ENCODE measurements at places on chromosomes 7 and 10.

DNA sequence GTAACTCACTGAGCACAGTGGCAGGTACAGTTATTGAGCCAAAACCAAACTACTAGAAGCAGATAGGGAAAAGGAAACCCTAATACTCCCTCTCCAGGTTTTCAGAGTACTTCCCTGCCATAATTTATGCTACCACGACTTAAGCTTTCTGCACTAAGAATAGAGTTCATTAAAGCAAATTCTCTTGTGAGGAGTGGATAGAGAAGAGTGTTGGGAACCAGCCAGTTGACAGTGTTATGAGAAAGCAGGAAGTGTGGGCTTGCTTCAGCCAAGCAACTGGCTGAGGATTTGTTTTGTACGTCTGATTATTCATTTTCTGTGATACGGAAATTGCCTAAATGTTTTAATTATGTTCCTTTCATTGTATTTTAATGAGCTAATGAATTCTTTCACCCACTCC is 280.5 kb downstream of the KIF20B start:
- DNase-seq: no peak

GRCh38 chr7:131131746-131132431 is 195.8 kb upstream of the MKLN1 start:
- DNase-seq: no peak

- no peak for DNase-seq
Measured at GRCh38 chr10:74637685-74638084, 188.7 kb upstream of the KAT6B start.

- DNase-seq: no peak
Measured at GRCh38 chr7:88001744-88002530, 67.9 kb downstream of the ADAM22 start.

DNA sequence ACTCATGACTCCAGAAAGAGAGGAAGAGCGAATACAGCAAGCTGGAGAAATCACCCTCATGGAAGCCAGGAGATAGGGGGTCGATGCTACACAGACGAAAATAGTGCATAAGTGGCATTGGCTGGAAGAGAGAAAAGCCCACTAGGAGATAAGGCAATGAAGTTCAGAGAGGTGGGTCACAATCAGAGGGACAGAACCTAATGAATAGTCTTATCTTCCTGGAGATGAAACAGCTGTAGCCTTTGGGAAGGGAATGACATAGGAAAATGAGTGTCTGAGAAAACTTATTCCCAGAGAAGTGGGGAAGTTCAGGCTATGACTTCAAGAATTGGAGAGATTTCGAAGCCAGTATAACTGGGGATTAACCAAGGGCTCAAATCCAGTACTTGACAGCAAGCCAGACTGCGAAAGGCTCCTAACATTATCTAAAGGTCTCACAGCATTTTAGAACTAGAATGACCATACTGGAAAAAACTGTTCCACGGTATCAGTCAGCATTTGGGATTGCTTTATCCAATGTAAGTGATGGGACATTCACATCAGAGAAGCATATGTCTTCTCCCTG is 211.1 kb downstream of the ZNF365 start:
- DNase-seq: no peak

DNA sequence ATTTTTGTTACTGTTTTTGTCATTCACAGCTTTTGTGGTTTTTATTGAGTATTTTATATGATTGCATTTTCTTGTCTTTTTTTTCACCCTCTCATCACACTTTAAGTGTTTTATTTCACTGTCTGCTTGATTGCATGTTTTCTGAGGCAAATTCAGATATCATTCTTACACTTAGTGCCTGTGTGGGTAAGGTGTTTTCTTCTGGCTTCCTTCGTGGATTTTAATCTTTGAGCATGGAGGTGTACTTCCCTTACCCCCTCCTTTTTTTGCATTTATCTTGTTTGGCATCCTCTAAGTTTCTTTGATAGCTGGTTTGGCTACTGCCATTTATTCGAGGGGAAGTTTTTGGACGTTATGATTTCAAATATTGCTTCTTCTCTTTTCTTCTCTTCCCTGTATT is 127.9 kb downstream of the MLLT10 start:
- DNase-seq: no peak

DNA sequence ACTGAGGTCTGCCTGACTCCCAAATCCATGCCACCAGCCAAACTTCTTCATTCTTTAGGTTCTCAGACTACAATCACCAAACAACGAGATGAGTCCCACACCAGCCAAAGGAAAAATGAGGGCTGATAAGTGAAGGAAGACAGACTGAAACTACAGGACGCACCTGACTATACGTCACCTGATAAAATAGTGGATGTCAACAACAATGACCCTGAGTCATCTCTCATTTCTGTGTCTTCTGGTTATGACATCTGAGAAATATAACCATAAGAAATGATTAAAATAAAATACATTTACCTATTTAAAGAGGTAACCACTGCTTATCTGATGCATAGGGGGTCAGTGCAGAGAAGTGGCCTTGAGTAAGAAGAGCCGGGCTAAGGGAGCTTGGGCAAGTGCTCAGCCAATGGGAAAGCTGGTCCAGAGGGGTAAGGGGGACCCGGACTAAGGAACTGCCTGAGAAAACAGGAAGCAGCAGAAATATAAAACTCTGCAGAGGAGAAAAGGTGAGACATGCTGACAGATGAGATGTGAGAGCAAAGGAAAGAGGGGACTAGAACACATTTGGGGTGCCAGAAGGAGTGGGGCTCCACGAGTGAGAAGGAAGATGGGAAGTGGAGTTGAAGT is 51.8 kb downstream of the HIPK2 start:
- no peak for DNase-seq

- no peak for DNase-seq
Measured at GRCh38 chr7:131819891-131820290, 263.5 kb upstream of the PODXL start.

- no peak for DNase-seq
Measured at GRCh38 chr7:98240961-98241673, 10.9 kb downstream of the TECPR1 start.

- DNase-seq: no peak
Measured at GRCh38 chr7:28890137-28890536, 68.0 kb downstream of the TRIL start.

- DNase-seq: no peak
Measured at GRCh38 chr7:140051820-140052219, 10.9 kb downstream of the PARP12 start.

- DNase-seq: no peak
Measured at GRCh38 chr7:27745064-27745583, 5.2 kb downstream of the TAX1BP1 start.

- DNase-seq: no peak
Measured at GRCh38 chr10:71899665-71900412, 48.8 kb upstream of the PSAP start.

GRCh38 chr7:55517191-55517633 is 55.1 kb downstream of the VOPP1 start:
- peak; percentile 58 for DNase-seq

- DNase-seq: no peak
Measured at GRCh38 chr10:49647985-49648795, 31.3 kb upstream of the C10orf53 start.

DNA sequence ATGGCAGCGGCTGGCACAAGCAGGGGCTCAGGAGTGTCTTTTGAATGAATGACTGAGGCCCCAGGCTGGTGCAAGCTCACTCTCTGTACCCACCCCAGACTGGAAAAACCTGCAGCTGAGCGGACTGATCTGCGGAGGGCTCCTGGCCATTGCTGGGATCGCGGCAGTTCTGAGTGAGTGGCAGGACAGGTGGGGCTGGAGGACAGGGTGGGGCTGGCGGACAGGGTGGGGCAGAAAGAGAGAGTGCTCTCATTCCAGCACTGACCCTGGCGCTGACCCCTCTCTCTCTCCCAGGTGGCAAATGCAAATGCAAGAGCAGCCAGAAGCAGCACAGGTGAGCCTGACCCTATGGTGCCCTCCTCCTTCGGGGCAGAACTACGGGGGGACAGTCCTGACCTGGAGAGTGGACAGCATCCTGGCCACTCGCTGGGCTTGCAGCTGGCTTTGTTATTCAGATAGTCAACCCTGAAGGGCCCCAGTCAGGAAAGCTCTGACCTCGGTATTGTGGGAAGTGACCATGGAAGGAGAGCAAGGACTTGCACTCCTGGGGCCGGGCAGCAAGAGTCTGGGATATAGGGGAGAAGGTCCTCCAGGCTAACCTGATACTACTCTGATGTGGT is 4.1 kb downstream of the FXYD4 start:
- no peak for DNase-seq

DNA sequence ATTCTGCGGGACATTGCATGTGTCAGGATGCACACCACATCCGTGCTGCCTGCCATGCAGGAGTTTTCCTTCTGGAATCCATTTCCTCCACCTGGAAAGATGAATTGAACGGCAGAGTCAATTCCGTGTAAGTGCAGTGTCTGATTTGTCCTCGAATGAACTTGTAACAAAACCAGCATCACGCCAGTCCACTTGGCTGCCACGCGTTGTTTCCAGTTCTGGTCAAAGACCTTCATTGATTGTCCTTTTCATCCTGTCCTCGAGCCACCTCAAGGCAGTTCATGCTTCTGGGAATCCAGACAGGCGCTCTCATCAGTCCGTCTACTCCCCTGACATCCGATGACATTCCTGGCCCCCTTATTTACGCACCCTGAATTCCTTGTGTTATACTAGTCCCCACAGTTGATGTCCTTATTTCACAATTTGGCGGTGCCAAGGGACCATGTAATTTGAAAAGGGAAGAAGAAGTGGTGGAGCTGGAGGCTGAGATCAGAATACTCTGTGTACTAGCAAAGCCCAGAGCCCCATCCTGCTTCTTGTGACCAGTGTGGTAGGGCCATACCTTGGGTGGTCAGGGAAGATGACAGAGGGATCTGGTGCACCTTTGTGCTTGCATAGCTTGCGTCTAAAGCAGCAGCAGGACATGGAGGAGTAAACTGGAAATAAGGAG is 502.2 kb downstream of the PLXNA4 start:
- no peak for DNase-seq

- DNase-seq: no peak
Measured at GRCh38 chr7:55524558-55525310, 47.6 kb downstream of the VOPP1 start.

GRCh38 chr7:154623399-154623798 is 379.5 kb downstream of the PAXIP1 start:
- no peak for DNase-seq

DNA sequence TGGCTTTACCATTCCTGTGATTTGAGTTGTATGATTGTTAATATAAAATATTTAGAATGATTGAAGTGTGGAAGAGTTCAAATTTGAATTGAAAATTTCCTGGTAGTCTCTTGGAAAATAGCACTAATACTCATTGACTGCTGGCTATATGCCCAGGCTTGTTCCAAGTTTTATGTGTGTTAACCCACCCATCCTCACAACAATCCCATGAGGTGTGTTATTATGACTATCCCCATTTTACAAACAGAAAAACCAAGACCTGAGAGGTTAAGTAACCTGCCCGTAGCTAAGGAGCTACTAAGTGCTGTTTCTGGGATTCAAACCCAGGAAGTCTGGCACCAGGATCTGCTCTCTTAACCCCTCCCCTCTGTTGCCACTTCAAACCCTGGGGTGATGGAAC is 213.9 kb downstream of the CREB5 start:
- DNase-seq: no peak

GRCh38 chr7:779480-779879 is 52.4 kb upstream of the PRKAR1B start:
- DNase-seq: no peak

DNA sequence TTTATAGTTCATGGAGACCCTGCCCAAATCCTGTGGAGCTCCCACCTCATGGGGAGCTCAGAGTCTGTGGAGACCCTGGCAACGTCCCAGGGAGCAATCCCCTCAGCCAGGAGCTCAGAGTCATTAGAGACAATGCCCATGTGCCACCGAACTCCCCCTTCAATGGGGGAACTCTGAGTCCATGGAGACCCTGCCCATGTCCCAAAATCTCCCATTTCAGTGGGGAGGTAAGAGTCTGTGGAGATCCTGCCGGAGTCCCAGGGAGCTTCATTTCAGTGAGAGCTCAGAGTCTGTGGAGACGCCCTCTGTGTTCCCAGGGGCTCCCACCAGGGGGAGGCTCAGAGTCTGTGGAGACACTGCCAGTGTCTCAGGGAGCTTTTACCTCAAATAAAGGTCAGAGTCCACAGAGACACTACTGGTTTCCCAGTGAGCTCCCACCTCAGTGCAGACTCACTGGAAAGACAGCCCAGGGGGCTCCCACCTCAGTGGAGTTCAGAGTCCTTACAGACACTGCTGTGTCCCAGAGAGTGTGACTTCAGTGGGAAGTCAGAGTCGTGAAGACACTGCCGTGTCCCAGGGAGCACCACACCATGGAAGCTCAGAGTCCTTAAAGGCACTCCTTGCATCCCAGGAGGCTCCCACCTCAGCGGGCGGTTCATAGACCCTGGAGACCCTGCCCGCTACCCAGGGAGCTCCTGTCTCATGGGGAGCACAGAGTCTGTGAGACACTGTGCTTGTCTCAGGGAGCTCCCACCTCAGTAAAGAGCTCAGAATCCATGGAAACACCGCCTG is 5.0 kb downstream of the MYO1G start:
- DNase-seq: peak; percentile 34

DNA sequence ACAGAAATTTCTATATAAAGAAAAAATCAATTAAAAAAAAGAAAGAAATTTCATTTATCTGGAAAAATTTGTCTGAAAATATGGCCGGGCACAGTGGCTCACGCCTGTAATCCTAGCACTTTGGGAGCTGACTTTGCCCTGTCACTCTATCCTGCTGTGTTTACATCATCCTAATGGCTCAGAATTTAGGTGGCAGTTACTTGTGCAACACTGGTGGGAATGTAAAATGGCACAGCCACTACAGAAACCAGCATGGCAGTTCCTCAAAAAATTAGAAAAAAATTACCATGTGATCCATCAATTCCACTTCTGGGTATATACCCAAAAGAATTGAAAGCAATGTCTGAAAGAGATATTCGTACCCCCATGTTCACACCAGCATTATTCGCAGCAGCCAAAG is 405.2 kb upstream of the AUTS2 start:
- DNase-seq: no peak

DNA sequence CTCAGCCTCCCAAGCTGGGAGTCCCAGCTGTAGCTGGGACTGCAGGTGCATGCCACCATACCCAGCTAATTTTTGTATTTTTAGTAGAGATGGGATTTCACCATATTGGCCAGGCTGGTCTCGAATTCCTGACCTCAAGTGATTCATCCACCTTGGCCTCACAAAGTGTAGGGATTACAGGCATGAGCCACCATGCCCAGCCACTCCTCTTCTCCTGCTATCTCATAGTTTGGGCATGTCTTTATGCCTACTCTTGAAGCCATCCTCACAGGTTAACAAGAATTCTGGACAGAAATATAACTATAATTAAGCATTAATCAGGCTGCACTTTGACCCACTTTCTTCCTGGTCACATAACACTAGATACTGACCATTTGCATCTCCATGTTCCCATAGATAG is 28.6 kb upstream of the C10orf67 start:
- DNase-seq: no peak

GRCh38 chr7:6359734-6360133 is 87.3 kb upstream of the CYTH3 start:
- no peak for DNase-seq

GRCh38 chr7:33423646-33424020 is 294.3 kb downstream of the BBS9 start:
- no peak for DNase-seq

- DNase-seq: no peak
Measured at GRCh38 chr10:76282061-76283025, 850.9 kb downstream of the LRMDA start.

- DNase-seq: no peak
Measured at GRCh38 chr10:110109511-110109910, 97.9 kb upstream of the MXI1 start.

GRCh38 chr7:69389216-69389615 is 209.1 kb upstream of the AUTS2 start:
- DNase-seq: no peak
